Caco-2 (cell line): ENCODE measurements at places on chromosomes 7 and 10. TPM values are rescaled to one million over a fixed set of nuclear protein-coding genes. Genes with fewer than 3 reads are reported as not detected.

The LIPJ gene
- total RNA-seq: not detected in 2 replicates

The GPR15LG gene
- total RNA-seq: not detected in 2 replicates

The STMP1 gene
- 19.6 and 21.5 TPM in 2 replicates for total RNA-seq

The WNT2 gene
- total RNA-seq: not detected in 2 replicates

The PRSS37 gene
- total RNA-seq: not detected in 2 replicates

The OR2A12 gene
- total RNA-seq: not detected in 2 replicates

The THSD7A gene
- total RNA-seq: 0.05 TPM in 2 replicates

The ANKRD2 gene
- 0.23 TPM in 1 of 2 replicates, not detected in the other for total RNA-seq

The NPFFR1 gene
- total RNA-seq: not detected in 2 replicates

The GOLGA7B gene
- total RNA-seq: 0.21 and 0.36 TPM in 2 replicates

The NUTM2D gene
- 2.9 and 4.4 TPM in 2 replicates for total RNA-seq

The SEPHS1 gene
- total RNA-seq: 129 and 139 TPM in 2 replicates

The PRPS1L1 gene
- not detected in 2 replicates for total RNA-seq

The PIK3CG gene
- total RNA-seq: not detected in 2 replicates

The COL26A1 gene
- 19.1 and 23.3 TPM in 2 replicates for total RNA-seq

The NUTM2B gene
- 0.26 and 0.57 TPM in 2 replicates for total RNA-seq

GRCh38 chr10:2985729-2986232 lies 81.6 kb upstream of the PFKP start:
- H3K27me3 ChIP-seq: no peaks in the 10 kb centered on the region
- H3K4me1 ChIP-seq: peaks cover 11% of the 10 kb centered on the region; the same call in 1 of the 2 replicates
- no peaks in the 10 kb centered on the region for H3K36me3 ChIP-seq
- DNase-seq: no peak
- H3K27ac ChIP-seq: no peak overlapping the region

- no peaks in the 10 kb centered on the region for H3K27me3 ChIP-seq
- no peaks in the 10 kb centered on the region for H3K36me3 ChIP-seq
- H3K4me1 ChIP-seq: no peaks in the 10 kb centered on the region
Measured at GRCh38 chr10:42988517-42989395, 88.1 kb upstream of the RET start.

- no peak for DNase-seq
- no peak overlapping the region for H3K27ac ChIP-seq
- H3K4me3 ChIP-seq: no peak overlapping the region
- no peaks in the 10 kb centered on the region for H3K4me1 ChIP-seq
- no peaks in the 10 kb centered on the region for H3K36me3 ChIP-seq
- H3K27me3 ChIP-seq: no peaks in the 10 kb centered on the region
Measured at GRCh38 chr7:45525057-45525456, 49.1 kb upstream of the ADCY1 start.

GRCh38 chr10:4820804-4821401 lies 5.1 kb upstream of the AKR1E2 start:
- H3K4me1 ChIP-seq: peaks cover 9% of the 10 kb centered on the region
- H3K27me3 ChIP-seq: no peaks in the 10 kb centered on the region
- DNase-seq: no peak
- no peaks in the 10 kb centered on the region for H3K36me3 ChIP-seq
- no peak overlapping the region for H3K27ac ChIP-seq
- no peak overlapping the region for H3K4me3 ChIP-seq

- no peak overlapping the region for H3K27ac ChIP-seq
- H3K36me3 ChIP-seq: no peaks in the 10 kb centered on the region
- H3K27me3 ChIP-seq: no peaks in the 10 kb centered on the region
- H3K4me1 ChIP-seq: no peaks in the 10 kb centered on the region
- H3K4me3 ChIP-seq: no peak overlapping the region
- no peak for DNase-seq
Measured at GRCh38 chr10:78470267-78471103, 436.8 kb downstream of the RPS24 start.

DNA sequence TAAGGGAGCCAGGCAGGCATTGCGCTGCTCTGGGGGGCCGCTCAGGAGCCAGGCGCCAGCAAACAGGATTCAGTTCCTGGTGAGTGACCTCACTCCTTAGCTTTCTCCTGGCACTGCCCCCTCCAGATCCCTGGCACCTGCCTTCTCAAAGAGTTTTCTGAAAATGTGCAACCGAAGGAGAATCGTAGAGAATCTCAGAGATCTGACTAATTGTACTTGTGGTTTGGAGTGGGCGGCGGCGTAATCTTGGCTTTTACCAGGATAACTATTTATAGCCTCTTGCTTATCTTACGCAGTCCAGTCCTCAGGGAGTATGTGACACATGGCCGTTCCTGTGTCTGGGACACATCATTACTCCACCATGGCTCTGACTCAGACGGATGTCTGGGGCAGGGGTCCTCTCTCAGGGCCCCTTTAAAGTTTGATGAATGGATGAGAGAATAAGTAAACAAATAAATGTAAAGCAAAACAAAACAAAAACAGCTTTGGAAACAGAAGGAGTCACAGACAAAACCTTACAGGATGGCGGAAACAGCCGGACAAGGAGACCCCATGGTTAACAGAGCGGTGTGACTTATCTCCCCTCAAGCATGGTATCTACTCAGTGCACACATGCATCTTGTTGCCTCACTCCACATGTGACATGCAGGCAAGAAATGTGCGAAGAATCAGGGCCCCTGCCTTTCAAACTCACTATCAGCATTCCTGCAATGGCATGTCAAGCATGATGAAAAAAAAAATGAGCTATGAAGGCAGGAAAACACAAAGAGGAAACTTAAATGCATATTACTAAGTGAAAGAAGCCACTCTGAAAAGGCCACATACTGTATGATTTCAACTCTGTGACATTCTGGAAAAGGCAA lies 99.7 kb downstream of the TNS3 start:
- H3K4me1 ChIP-seq: peaks cover 61% of the 10 kb centered on the region
- H3K4me3 ChIP-seq: no peak overlapping the region
- peak; percentile 66 for DNase-seq
- peak overlapping the region; percentile 45 for H3K27ac ChIP-seq
- H3K27me3 ChIP-seq: no peaks in the 10 kb centered on the region
- H3K36me3 ChIP-seq: peaks cover 5% of the 10 kb centered on the region; the same call in 1 of the 2 replicates

DNA sequence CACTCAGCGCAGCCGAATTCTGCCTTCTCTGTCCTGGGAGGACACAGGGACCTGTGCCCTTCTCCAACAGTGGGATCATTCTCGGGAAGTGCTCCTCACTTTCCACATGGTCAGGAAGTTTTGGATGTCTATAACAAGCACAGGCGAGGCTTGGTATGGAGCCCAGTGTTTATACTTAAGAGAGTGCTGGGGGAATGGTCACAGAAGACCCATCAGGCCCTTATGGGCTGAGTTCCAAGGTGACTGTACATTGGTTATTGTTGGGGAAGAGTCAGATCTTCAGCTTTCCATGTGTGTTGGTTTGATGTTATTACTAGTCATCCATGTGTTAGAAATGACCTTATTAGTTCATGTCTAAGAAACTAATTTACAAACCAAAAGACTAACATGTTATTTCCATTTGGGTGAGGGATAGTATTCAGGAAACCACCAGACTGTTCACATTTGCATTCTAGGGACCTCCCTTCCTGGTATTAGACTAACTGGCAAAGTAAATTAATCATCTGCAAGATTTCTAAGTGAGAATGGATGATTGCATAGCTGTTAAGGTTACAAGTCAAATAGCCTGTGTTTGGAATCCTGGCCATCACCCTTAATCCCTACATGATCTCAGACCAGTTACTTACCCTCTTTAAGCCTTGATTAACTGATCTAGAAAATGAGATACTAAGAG lies 834.2 kb downstream of the LRMDA start:
- H3K36me3 ChIP-seq: no peaks in the 10 kb centered on the region
- no peak overlapping the region for H3K27ac ChIP-seq
- H3K4me3 ChIP-seq: no peak overlapping the region
- no peak for DNase-seq

GRCh38 chr7:118372530-118372929 lies 148.0 kb downstream of the ANKRD7 start:
- H3K27ac ChIP-seq: no peak overlapping the region
- no peaks in the 10 kb centered on the region for H3K4me1 ChIP-seq
- no peaks in the 10 kb centered on the region for H3K27me3 ChIP-seq
- no peak overlapping the region for H3K4me3 ChIP-seq
- H3K36me3 ChIP-seq: no peaks in the 10 kb centered on the region

GRCh38 chr7:15582773-15583172 lies 21.0 kb upstream of the AGMO start:
- no peaks in the 10 kb centered on the region for H3K27me3 ChIP-seq
- no peak overlapping the region for H3K4me3 ChIP-seq
- no peaks in the 10 kb centered on the region for H3K4me1 ChIP-seq
- no peak overlapping the region for H3K27ac ChIP-seq
- no peaks in the 10 kb centered on the region for H3K36me3 ChIP-seq

GRCh38 chr7:35691366-35691765 lies 3.6 kb downstream of the HERPUD2 start:
- peaks cover 18% of the 10 kb centered on the region for H3K4me1 ChIP-seq
- DNase-seq: no peak
- no peak overlapping the region for H3K4me3 ChIP-seq
- H3K36me3 ChIP-seq: peaks cover 2% of the 10 kb centered on the region; the same call in 1 of the 2 replicates

DNA sequence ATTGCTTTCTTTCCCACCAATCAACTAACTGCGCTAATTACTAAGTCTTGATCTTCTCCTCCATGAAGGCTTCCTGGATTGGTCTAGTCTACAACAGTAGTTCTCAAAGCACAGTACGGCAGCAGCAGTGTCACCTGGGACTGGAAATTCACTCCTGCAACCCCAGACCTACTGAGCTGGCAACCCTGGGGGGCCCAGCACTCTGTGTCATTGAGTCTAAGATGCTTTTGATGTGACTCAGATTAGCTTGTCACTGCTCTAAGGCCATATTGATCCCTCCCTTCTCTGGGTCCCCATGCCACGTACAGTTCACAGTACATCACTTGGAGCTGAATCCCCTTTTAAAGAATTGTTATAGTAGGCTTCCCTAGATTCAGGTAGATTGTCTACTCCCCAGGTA lies 65.7 kb upstream of the KMT2C start:
- peaks cover 19% of the 10 kb centered on the region for H3K4me1 ChIP-seq
- H3K27me3 ChIP-seq: no peaks in the 10 kb centered on the region
- no peak for DNase-seq
- no peak overlapping the region for H3K4me3 ChIP-seq
- H3K27ac ChIP-seq: peak overlapping the region; percentile 44
- no peaks in the 10 kb centered on the region for H3K36me3 ChIP-seq

DNA sequence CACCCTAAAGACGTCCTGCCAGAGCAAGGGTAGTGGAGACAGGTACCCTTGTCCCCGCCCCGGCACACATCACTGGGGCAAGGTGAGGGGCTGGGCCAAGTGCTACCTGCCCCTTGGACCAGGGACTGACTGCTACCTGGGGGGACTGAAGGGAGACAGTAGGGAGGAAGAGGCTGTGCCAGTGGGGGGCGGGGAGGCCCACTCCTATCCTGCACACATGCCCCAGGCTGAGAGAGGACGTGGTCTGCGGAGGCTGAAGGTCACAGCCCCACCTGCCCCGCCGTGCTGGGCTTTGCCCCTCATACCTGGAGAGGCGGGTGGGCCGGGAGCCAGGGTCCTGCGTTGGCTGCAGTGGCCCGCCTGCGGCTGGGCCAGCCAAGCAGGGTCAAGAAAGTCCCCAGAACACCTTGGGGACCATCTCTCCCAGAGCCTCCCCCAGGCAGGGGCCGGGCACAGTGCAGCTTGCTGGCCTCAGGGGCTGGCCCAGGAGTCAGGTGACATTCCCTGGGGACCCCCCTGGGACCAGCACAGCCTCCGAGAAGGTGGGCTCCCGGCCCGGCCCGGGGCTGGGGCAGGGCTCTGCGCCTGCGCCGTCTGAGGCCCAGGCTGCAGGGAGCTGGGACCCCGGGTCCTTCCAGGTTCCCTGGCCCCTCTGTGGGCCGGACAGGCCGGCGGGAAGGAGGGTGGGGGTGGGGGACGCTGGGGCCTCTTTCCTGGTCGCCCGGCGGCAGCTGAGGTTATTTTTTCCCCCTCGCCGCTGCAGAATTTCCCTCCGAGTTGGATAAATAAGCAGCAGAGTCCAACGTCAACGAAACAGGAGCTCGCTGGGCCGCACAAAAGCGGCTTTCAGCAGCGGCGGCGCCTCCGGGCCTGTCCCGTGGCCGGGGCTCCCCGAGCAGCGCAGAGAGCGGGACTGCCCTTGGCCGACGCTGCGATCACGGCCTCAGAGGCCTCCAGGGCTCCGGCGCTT lies 9.8 kb upstream of the FZD9 start:
- no peak overlapping the region for H3K4me3 ChIP-seq
- DNase-seq: no peak
- H3K27me3 ChIP-seq: no peaks in the 10 kb centered on the region
- H3K36me3 ChIP-seq: no peaks in the 10 kb centered on the region
- H3K4me1 ChIP-seq: no peaks in the 10 kb centered on the region

DNA sequence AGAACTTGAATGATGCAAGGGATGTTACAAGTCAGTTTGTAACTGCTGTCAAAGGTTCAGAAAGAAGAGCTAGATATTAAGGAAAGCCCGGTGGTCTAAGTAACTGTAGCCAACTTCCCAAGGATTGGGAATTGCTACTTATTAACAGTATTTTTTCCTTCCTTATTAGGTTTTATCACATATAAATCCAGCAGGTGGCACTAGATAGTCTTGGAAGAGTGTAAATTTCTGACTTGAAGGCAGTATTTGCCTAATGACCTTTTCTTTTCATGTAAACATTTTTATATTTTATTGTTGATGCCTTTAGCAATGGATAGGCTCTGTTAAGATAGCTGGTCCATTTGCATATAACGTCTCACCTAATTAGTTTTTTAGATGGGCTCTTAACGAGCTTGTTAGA lies 51.2 kb downstream of the ANLN start:
- DNase-seq: peak; percentile 24
- no peaks in the 10 kb centered on the region for H3K27me3 ChIP-seq
- H3K27ac ChIP-seq: no peak overlapping the region

- H3K4me1 ChIP-seq: peaks cover 6% of the 10 kb centered on the region; the same call in 1 of the 2 replicates
- no peaks in the 10 kb centered on the region for H3K27me3 ChIP-seq
- no peak for DNase-seq
- H3K27ac ChIP-seq: peak overlapping the region; percentile 46
Measured at GRCh38 chr7:138932427-138932826, 48.8 kb downstream of the KIAA1549 start.

GRCh38 chr10:49164559-49165188 lies 23.5 kb downstream of the TMEM273 start:
- no peaks in the 10 kb centered on the region for H3K4me1 ChIP-seq
- H3K27ac ChIP-seq: no peak overlapping the region
- H3K4me3 ChIP-seq: no peak overlapping the region
- no peak for DNase-seq
